ENCODE measurements at places on chromosomes 16 and 17.

- DNase-seq = no peak
Measured at GRCh38 chr16:700684-701584, 4.7 kb downstream of the FBXL16 start.

DNA sequence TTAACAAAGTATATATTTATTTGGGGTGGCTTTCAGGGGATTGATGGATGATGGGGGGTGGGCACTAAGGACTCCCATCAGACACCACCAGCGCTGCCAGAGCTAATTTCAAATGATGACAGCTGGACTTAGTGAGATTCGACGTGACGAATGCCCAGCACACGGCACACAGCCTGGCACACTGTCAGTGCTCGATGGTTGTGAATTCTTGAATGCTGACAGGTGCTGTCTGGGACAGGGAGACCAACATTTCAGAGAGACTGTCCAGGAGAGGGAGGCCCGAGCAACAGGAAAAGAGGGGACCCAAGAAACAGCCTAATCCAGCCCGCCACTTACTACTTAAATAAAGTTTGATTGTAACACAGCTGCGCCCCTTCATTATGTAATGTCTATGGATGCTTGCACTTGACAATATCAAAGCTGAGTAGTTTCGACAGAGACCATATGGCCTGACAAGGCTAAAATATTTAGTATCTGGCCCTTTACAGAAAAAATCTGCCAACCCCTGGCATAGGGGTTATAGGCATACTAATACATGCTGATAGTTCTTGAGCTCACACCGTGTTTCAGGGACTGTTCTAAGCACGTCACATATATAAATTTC, 6.2 kb upstream of the MPRIP start:
- no peak for DNase-seq

DNA sequence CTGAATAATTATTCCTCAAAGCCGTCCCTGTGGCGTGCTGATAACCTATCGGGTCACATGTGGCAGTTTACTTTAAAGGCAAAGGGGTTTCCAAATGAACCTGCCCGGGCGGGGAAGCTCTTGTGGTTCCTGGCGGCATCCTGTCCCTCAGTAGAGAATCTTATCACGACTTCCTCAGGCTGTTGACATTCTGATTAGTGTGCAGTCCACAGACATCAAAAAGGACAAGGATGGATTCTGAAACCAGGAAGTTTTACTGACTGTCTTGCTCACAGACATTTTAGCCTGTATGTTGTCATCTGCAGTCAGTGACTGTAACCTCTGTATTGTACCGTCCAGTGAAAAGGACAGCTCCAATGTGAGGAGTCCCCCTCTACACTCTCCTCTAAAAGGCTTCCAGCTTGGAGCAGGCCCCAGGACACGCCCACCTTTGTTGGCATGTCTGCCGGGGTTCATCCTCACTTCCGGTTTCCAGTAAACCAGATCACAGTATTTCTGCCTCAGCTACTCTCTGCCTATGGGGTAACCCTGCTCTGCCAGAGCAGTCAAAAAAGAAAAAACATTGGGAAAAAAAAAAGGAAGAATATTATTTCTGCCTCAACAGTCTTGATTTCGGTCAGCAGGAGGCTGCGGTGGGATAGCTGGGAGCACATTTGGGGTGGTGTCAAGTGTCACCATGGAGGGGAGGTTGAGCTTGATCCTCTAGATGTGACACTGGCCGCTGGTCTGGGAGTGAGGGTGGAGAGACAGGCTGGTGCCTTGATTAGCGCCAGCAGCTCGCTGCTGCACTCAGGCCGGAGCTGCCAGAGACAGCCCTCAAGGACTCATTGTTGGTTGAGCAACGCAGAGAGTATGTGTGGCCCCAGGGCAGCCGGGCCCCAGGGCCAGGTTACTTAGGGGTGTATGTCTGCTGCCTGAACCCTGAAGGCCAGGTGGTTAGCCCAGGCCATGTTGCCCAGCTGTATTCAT, 89.0 kb upstream of the DNAH17 start:
- peak; percentile 78 for DNase-seq

- DNase-seq = no peak
Measured at GRCh38 chr17:31722251-31723056, 136.6 kb downstream of the COPRS start.

DNA sequence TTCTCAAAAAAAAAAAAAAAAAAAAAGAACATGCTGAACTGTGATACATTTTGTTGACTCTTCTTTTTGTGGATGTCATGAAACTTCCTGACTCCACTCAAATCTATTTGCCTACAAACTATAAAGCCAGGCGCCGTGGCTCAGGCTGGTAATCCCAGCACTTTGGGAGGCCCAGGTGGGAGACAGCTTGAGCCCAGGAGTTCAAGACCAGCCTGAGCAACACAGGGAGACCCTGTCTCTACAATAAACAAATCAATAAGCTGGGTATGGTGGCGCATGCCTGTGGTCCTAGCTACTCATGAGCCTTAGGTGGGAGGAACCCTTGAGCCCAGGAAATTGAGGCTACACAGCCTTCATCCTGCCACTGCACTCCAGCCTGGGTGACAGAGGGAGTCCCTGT, 1.5 kb upstream of the NT5C start:
- DNase-seq = no peak

DNA sequence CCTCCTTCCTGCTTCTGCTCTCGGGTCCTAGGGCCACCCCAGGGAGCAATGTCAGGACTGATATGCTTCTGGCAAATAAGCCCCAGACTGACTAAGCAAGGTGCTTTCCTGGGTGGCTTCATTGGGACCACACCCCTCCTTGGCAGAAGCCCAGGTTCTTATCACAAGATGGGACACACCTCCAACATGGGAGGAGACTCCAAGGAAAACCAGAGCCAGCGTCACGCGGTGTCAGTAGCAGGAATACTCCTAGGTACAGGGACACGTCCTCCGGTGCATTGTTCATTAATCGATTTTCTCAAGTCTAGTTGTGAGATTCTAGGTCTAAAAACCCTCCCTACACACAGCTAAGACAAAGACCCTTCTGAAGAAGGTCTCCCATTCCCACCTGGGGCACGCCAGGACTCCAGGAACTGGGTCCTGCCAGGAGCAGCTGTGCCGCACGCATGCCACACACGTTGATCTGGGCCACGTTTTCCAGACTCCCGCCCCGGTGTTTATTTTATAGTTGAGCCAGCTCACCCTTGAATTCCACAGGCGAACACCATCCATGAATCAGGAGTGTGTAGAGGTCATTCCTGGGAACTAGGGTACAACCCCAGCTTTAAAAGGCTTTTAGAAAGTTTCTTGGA, 30.8 kb downstream of the FA2H start:
- no peak for DNase-seq

GRCh38 chr16:70679671-70680494, 6.0 kb downstream of the MTSS2 start:
- no peak for DNase-seq

DNA sequence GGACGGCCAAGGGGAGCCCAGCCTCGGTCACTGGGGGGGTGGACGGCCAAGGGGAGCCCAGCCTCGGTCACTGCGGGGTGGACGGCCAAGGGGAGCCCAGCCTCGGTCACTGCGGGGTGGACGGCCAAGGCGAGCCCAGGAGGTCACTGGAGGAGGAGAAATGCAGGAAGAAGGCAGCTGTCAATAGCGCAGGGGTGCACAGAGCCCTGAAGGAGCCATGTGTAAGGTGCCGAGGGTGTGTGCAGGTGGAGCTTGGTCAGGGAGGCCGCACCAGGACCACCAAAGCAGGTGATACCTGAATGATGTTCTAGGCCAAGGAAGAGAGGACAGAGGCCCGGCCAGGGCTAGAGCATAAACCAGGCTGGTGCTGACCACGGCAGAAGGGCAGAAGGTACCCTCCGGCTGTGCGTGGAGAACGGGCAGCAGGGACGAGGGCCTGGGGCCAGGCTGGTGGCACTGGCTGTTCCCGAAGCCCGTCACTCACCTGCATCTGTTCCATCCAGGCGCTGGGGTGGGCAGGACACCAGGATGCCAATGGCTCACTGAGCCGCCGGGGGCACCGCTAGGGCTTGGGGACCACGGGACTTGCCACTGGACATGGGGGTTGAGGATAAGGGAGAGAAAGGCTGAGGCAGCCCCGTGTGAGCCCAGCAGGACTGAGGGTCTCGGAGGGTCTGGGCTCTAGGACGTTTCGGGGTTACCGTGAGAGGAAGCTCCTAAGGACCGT, 5.9 kb upstream of the CCDC57 start:
- DNase-seq = no peak

- no peak for DNase-seq
Measured at GRCh38 chr16:88882358-88883030, 16.0 kb upstream of the PABPN1L start.

- no peak for DNase-seq
Measured at GRCh38 chr17:9408381-9408780, 167.2 kb downstream of the STX8 start.

- DNase-seq = no peak
Measured at GRCh38 chr16:1036726-1037393, 35.7 kb upstream of the SSTR5 start.

DNA sequence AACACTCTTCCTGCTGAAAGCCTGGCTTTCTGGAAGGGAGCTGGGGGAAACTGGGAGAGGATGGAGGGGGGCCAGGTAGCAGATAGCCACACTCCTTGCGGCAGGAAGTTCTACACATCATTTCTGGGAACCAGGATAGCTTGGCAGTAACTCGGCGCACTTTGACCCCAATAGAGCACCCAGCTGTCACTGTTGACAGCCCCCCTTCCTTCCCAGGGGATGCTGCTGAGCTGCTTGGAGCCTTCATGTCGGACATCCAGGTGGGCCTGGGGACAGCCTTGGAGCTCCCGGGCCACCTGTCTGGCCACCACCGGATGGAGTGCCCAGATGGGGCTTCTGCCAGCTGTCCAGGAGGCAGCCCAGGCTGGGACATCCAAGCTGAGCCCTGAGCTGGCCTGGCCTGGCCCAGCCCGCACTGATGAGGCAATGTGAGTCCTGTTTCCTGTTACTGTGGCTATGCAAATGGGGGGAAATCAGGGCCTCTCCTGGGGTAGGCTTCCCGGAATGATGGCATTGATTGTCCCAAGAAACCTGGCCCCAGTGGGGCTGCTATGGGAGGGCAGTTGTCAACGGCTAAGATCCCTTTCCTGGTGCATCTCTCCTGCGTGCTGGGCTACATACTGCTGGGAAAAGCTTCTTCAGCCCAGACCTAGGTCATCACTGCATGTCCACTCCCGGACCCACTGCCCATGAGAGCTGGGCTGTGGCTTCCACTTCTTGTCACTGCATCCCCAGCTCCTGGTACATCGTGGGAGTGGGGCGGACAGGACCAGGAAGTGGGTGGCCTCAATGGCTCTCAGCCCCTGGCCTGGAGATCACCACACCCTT, 50.0 kb downstream of the SOCS1 start:
- peak; percentile 59 for DNase-seq

GRCh38 chr16:49183911-49184310, 97.7 kb downstream of the CBLN1 start:
- DNase-seq = peak; percentile 6

GRCh38 chr17:46135879-46136563, 57.2 kb downstream of the KANSL1 start:
- no peak for DNase-seq

GRCh38 chr16:728131-728889, 1.4 kb downstream of the HAGHL start:
- peak; percentile 82 for DNase-seq

DNA sequence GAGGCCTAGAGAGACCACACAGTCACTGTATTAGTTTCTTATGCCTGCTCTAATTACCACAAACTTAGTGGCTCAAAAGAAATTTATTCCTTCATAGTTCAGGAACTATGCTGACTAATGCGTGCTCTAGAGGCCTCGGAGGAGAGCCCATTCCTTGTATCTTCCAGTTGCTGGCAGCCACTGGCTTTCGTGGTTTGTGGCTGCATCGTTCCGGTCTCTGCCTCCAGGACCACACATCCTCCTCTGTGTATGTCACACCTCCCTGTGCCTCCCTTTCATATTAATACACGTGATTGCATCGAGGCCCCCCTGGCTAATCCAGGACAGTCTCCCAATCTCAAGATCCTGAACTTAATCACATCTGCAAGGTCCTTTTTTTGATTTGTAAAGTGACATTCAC, 16.9 kb upstream of the MYLK3 start:
- no peak for DNase-seq

DNA sequence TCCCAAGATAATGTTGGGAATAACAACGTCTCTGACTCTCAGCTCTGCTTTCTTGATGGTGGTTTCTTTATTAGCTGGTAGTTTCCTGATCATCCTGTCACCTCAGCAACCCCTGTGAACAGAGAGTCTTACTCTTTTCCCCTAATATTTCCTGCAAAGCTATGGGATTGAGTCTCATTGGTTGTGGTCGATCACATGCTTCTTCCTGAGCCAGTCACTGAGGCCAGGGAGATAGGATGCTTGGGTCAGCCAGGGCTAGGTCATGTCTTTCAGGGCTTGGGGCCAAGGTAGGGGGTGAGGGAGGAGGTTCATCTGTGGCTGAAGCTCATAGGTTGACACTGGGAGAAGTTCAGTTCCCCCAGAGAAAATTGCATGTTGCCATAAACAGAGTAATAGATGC, 114.3 kb downstream of the ABCC1 start:
- peak; percentile 36 for DNase-seq

DNA sequence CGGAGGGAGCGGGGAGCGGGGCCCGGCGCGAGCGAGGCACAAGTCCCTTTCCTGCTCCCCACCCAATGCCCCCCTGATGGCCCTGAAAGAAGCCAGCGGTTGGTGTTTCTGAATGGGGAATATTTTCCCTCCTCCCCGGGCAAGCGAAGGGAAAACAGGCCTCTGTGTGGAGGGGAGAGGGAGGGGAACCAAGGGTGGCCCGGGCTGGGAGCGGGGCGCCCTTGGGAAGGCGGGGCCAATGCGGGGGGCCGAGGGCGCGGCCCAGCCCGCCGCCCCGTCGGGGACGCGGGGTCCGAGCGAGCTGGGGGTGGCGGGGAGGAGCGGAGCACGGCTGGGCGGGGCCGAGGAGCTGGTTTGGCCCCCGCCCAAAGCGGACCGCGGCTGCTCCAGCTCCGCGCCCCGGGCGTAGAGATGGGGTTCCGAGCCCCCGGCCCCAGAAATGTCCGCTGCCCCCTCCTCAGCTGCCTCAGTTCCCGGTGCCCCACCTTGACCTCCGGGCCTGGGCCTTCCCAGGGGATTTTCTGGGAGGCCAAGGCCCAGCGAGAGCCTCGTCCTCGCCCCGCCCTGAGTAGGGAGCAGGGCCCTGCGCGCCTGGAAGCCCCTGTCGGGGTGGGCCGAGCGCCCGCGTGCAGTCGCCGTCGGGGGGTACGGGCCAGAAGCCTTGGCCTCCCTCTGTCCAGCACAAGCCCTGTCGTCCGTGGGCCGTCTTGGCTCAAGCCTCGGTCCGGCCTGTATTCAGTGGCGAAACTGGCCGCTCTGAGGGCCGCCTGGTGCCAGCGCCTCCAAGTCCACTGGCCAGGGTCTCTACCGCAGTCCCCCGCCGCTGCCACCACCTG, 3.9 kb upstream of the HEXIM1 start:
- DNase-seq = peak; percentile 23

DNA sequence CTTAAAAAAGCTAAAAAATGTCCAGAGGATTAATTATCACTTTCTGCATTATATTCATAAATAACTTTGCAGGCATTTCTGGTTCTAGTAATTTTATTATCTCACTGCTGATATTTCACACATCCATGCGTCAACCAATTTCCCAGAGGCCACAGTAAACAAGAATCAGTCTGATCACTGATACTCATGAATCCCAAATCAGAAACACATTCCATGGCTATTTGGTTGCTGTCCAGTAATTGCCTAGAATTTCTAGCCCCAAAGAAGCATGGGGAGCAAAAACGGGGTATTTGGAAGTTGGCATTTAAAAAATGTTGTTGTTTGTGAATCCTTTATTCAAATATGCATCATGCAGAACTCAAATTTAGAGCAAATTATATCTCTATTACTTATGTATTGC, 244.8 kb downstream of the CDH8 start:
- DNase-seq = no peak

Measured in activated CD4-positive, alpha-beta T cell treated with anti-CD3 and anti-CD28 coated beads, Interleukin-10, Interleukin-2, amounts not matched to agents 100 ng/mL and 50 ng/mL, durations not matched to agents 16 hours and 8 hours (primary cell).